ENCODE measurements at places on chromosomes 5 and 9.
A peak's percentile ranks its signal among the peaks of the same experiment; 100 is the strongest.

DNA sequence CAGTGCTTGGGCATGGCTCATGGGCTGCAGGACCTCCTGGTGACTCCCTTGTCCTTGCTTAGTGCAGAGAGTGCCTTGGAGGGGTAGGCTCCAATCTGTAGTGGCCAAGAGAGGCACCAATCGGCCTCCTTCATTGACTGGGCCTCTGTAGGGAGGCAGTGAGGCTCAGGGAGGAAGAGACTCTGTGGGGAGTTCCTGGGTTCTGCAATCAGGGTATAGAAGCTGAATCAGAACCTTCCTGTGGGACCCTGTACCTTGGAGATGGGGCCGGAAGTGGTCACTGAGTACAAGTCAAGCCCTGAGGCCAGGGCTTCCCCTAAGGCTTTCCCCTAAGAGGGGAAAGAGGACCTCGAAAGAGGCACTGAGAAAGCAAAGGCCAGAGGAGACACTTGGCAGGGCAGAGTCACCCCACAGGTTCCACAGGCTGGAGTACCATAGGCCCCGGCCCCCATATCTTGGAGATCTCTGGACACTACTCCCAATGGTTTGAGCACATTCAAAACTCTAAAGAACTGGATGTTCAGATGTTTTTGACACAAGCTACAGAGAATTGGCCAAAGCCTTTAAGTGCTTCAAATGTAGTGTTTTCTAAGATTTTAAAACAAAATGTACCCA is 190.5 kb downstream of the HSPA4 start:
- DNase-seq = no peak

- DNase-seq = no peak
Observed at GRCh38 chr9:92440751-92441046, 16.4 kb upstream of the OMD start.

- no peak for DNase-seq
Observed at GRCh38 chr5:17243287-17244063, 26.0 kb downstream of the BASP1 start.

DNA sequence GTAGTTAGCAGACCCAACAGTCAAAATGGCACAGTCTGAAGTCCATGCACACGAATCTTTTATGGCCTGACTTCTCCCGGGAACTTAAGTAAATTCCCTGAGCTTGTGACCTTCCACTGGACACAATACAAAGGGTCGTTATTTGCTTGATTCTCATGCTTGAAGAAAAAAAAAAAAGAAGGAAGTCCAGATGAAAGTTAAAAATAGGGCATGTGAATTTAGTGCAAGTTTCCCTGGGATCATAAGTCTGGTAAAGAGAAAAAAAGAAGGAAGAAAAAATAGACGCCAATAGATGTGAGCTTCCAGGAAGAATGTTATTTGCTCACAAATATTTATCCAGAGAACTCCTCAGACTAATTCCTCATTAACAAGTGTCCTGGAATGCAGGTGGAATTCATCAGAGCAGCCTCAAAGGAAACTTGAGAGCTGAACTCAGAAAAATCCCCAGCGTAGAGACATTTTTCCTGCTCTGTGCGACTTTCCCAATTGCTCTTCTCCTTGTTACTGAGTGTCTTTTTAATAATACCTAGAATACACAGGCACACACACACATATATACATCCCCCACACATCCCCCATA is 616.3 kb downstream of the EBF1 start:
- no peak for DNase-seq

DNA sequence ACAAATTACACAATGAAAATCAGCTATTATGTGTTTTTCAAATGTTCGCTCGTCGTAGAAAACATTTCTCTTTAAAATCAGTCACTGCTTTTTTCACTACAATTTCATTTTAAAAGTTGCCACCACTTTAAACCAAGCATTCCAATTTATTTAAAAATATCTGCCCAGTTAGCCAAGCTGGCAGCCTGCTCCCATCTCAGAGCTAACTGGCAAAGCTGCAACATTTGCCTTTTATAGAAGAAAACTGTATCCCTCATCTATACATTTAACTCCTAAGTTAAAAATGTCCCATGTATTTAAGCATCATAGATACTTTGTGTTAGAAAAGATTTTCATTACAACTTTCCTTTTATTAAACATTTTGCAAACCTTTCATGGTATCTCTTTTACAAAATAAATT is 294.9 kb upstream of the ADAMTS16 start:
- DNase-seq = no peak

DNA sequence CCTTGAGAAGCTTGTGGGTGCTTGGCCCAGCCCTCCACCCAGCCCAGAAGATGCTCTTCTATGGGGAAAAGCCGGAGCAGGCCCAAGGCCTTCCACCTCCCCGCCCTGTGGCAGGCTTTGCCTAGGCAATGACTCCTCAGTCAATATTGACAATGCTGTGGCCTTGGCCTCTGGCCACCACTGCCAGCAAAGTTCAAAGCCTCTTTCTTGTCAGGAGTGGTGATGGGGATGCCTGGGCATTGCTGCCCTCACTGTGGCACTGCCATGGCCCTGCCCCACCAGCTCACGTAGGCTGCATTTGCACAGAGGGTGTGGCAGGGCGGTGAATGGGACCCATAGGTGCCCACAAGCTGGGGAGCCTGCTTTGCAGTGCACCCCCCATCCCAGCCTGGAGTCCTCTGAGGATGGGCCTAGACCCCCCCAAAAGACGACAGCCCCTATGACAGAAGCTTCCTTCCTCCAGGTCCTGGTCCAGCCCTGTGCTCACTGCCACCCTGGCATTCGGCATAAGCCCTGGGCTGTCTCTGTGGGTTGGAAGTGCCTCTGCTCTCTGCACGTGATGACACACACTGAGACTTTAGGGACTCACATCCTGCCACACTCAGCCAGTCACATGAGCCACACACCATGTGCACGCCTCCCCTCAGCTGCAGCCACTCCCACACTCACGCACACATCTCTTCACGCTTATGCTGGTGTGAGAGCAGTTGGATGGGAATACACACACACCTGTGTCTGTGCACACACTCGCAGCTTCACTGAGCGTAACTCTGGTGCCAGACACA is 31.1 kb downstream of the MORN5 start:
- DNase-seq = no peak

GRCh38 chr5:112865128-112865527 is 4.0 kb downstream of the SRP19 start:
- DNase-seq = no peak

GRCh38 chr5:147464211-147464610 is 45.7 kb downstream of the DPYSL3 start:
- no peak for DNase-seq

- no peak for DNase-seq
Observed at GRCh38 chr5:41181691-41182564, 31.4 kb downstream of the C6 start.

- no peak for DNase-seq
Observed at GRCh38 chr5:92460505-92460904, 1077.4 kb upstream of the ARRDC3 start.

GRCh38 chr9:7976167-7976755 is 176.7 kb upstream of the DMAC1 start:
- peak; percentile 43 for DNase-seq

DNA sequence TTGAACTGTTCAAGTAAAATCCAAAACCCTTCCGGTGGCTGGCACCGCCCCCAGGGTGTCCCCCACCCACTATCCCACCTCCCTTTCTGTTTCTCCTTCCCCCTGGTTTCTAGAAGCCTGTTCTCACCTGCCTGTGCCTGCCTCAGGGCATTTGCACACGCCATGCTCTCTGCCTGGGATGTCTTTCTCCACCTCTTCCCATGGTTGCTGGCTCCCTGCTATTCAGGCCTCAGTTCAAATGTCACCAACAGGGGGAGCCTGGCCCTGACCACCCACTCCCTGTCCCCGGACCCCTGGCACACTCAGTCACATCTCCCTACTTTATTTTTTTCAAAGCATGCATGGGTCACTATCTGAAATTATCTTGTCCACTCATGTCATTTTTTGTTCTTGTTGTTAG is 39.9 kb upstream of the EEIG1 start:
- DNase-seq = no peak

DNA sequence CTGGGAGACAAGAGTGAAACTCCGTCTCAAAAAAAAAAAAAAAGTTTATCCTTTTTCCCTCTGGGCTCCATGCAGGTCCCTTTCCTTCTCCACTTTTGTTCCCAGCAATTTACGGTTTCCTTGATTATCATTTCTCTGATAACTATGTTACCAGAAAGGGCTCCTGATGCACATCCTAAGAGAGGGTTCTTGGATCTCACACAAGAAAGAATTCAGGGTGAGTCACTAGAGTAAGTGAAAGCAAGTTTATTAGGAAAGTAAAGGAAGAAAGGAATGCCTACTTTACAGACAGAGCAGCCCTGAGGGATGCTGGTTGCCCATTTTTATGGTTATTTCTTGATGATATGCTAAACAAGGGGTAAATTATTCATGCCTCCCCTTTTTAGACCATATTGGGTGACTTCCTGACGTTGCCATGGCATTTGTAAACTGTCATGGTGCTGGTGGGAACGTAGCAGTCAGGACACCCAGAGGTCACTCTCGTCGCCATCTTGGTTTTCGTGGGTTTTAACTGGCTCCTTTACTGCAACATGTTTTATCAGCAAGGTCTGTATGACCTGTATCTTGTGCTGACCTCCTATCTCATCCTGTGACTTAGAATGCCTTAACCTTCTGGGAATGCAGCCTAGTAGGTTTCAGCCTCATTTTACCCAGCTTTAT is 13.5 kb upstream of the MELK start:
- no peak for DNase-seq

GRCh38 chr5:154849791-154850201 is 607 bp downstream of the FAXDC2 start:
- DNase-seq = no peak

- DNase-seq = peak; percentile 46
Observed at GRCh38 chr9:114382699-114383520, 4.9 kb downstream of the AKNA start.

DNA sequence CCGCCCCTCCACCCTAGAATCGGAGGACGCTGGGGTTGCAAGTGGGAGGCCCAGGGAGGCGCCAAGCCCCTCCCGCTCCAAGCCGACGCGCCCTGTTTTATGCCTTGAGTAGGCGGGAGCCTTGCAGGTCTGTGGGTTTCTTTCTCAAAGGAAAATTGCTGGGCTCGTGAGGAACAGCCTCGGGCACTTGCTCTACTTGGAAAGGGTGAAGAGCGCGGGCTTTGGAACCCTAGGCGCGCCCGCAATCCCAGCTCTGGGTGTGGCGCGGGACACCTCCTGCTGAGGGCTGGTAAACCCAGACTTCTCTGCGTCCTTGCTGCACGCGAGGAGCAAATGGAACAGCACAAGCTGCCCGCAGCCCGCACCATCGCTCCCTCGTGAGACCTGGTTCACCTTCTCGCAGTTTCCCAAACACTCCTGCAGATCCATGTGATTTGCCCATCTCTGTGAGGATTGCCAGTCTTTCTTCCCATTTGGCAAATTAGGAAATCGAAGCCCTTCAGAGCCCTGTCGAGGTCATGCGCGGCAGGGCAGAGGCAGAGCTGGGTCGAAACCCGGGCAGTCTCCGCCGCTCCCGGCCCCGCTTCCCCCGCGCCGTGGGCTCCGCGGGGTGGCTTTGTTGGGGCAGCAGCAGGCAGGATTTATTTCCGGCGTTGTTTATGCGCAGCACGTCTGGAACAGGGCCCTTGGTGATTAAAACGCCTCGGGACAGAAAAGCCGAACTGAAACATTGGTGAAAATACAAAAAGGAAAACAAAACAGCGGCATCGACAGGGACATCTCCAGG is 98.4 kb upstream of the CPLX2 start:
- DNase-seq = no peak

- no peak for DNase-seq
Observed at GRCh38 chr5:140800816-140801493, at the start of gene PCDHA3. Gene PCDHA3 (plus strand): TSS chr5:140801057.

- DNase-seq = no peak
Observed at GRCh38 chr9:135584934-135585333, 23.4 kb downstream of the PAEP start.

- no peak for DNase-seq
Observed at GRCh38 chr9:8783941-8784340, 984.4 kb upstream of the DMAC1 start.

- DNase-seq = no peak
Observed at GRCh38 chr9:69433392-69433791, 108.4 kb downstream of the ENTREP1 start.

- no peak for DNase-seq
Observed at GRCh38 chr5:68418201-68418600, 202.6 kb downstream of the PIK3R1 start.

DNA sequence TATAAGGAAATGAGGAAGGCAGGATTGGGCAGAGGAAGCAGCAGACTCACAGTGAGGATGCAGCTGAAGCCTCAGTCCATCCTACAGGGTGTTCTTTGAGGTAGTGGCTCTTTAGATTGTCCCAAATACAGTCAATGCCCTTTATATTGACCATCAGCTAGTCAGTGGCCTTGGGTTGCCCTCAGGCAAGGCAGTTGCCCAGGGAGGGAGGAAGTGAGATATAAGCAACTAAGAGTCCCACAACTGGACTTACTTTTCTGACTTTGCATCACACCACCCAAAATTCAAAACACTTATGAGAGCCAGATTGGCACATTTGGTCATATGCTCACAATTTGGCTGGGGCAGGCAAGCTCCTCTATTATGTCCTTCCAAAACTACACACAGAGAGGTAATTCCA is 9.4 kb upstream of the SLC12A2 start:
- DNase-seq = no peak

DNA sequence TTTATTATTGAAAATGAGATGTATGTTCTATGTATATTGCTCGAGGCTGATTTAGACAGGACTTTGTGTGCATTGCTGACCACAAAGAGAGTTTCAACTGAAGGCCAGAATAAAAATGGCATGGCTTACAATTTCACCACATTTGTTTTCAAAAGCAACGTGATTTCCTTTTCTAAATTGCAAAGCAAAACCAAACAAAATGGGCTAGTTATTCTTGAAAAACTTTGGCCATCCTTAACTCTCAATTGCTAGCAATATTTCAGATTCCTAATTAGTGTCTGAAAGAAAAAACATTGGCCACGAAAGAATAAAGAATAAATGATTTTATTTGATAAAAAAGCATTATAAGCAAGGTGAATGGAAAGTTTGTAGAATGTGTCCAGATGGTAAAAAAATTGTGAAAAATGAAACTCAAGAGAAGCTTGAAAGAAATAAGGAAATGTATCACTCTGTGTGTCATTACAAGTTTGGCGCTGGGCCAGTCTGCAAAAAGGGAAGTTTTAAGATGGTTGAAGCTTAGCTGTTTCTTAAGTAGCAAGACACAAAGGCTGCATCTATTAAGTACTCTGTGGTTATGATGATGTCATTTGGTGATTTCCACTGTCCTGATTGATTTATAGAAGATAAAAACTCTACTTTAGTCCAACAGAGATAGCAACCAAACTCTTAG is 89.2 kb upstream of the PRLR start:
- peak; percentile 74 for DNase-seq

- DNase-seq = no peak
Observed at GRCh38 chr9:80649496-80649895, 1039.9 kb downstream of the TLE1 start.

GRCh38 chr5:104643320-104643719 is 1080.7 kb upstream of the NUDT12 start:
- no peak for DNase-seq

Data from stimulated activated CD4-positive, alpha-beta T cell treated with anti-CD3 and anti-CD28 coated beads, TNF-alpha, amount 100 ng/mL, for 48 hours (primary cell).